NCI-H1417 treated with DMSO at 0.1 percent for 48 hours (cell line): ENCODE measurements at places on chromosomes 5 and 9.

GRCh38 chr5:34009610-34010009 is 1.8 kb upstream of the AMACR start:
- no peak for DNase-seq

DNA sequence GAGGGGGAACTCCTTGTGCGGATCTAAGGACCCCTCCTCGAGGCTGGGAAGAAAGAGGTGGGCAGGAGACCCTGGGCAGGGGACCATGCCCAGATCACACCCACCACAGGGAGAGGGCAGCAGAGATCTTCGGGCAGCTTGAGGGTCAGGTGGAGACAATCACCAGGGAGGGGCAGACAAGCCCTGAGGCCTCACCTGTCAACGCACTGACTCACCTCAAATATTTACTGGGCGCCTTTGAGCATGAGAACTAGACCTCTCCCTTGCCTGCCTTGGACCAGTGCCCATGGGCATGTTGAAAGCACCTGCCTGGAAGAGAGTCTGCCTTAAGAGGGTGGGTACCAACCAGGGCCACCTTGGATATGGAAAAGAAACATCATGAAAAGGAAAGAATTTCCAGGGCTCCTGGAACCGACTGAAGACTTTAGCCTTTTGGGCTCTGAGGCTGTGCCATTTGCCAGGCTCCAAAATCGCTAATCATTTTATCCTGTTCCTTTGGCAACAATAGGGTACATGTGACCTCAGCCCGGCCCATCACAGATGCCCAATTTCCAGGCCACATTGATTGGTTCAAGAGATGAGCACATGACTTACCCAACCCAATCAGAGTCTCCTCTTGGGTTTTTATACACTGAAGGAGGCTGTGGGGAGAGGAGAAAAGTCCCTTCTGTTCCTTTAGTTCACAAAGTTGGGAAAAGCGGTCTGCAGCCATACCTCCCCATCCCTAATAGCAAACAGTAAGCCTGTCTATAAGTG is 10.4 kb upstream of the SPINK4 start:
- DNase-seq: no peak

GRCh38 chr5:160824301-160825001 is 27.6 kb downstream of the ATP10B start:
- no peak for DNase-seq

- DNase-seq: no peak
Observed at GRCh38 chr9:33684831-33685230, 110.5 kb upstream of the PRSS3 start.

- no peak for DNase-seq
Observed at GRCh38 chr9:122119166-122119521, 26.0 kb upstream of the TTLL11 start.

- DNase-seq: no peak
Observed at GRCh38 chr9:26426551-26427131, 466.0 kb downstream of the CAAP1 start.

GRCh38 chr5:158908425-158909220 is 191.1 kb downstream of the EBF1 start:
- no peak for DNase-seq
